ENCODE measurements at places on chromosomes 4 and X.

- peak; percentile 65 for DNase-seq
These were observed 21.3 kb downstream of the SPCS3 start for GRCh38 chr4:176340871-176341685.

- no peak for DNase-seq
These were observed 47.1 kb upstream of the FAT4 start for GRCh38 chr4:125267630-125268029.

- no peak for DNase-seq
These were observed 127.3 kb upstream of the MAGEB16 start for GRCh38 chrX:35670889-35671288.

DNA sequence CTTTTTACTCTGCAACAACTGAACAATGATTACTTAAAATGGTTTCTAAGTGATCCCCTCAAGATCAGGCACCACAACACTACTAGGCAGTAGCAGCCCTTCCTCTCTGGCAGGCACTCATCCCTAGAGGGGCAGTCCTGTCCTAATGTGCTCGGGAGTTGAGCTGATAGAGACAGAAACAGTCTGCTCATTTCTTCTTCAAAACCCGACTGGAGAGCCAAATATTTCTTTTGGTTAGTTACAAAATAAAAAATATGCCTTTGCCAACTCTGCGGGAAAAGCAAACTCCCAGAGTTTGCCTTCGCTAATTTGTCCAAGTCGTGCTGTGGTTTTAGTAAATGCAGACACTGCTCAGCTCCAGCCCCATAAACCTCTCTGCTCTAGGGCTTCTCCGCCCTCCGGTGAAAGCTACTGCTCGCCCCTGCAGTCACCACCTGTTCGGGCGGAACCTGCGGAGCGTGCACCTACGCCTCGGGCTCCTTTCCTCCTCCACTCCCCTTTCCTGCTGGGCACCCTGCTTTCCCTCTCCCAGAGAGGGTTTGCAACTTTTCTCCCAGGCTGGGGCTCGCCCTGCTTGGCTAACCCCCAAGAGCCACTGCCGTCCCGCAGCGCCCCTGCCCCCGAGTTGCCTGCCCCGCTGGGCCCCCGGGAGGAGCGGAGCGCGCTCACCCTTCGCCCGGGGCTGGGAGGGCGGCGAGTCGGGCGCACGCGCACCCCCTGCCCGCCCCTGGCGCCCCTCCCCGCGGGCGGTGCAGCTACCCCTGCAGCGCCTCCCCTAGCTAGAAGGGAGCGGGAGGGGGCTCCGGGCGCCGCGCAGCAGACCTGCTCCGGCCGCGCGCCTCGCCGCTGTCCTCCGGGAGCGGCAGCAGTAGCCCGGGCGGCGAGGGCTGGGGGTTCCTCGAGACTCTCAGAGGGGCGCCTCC lies at the start of gene NPNT:
Gene NPNT, plus strand, starts transcription at position 812 of the 923 bp plus-strand sequence. CDS start 182 bp downstream, outside the sequence.
- DNase-seq = no peak

- DNase-seq = peak; percentile 17
These were observed 169.2 kb upstream of the MAGEB18 start for GRCh38 chrX:25968920-25969319.

Data from fibroblast of skin of right biceps (primary cell).